BJ (cell line): ENCODE measurements at places on chromosomes 3 and 15. TPM values are rescaled to one million over a fixed set of nuclear protein-coding genes. Genes with fewer than 3 reads are reported as not detected.

- peak; percentile 90 for DNase-seq
Observed at GRCh38 chr3:4978204-4978965, 852 bp upstream of the BHLHE40 start.

- DNase-seq, result no peak
Observed at GRCh38 chr3:10145685-10146084, 4.1 kb downstream of the VHL start.

DNA sequence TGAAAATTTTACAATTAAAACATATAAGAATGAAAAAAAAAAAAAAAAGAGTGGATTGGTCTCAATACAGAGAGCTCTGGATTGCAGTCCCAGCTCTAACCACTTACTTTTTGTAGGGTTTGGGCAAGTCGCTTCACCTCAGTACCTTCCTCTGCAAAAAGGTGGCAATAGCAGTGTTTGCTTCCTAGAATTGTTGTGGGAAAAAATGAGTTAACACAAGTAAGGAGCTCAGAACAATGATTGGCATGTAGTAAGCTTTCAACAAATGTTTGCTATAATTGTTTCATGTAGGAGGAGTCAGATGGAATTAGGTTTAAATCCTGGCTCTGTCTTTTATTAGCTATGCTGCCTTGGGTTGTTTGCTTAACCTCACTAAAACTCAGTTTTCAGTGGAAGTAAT, 425.2 kb upstream of the TBL1XR1 start:
- DNase-seq, result no peak

DNA sequence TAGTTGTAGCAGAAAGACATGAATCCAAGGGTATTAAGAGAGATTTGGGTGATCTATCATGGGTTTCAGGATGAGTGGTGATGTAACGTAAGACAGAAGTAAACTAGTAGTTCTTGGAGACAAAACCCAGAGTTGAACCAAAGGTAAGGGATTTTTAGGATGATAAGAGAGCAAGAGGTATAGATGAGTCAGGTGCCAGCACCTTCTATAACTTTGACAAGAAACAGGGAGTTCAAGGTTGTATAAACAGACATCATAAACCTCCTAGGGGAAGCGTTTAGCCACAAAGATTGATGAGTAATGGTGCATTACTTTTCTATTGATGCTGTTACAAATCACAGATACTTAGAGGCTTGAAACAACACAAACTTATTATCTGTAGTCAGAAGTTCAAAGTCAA, 447.3 kb upstream of the ARHGEF26 start:
- DNase-seq, result no peak

The GMPS gene
- polyA plus RNA-seq, result 13.6 and 32.1 TPM in 2 replicates

DNA sequence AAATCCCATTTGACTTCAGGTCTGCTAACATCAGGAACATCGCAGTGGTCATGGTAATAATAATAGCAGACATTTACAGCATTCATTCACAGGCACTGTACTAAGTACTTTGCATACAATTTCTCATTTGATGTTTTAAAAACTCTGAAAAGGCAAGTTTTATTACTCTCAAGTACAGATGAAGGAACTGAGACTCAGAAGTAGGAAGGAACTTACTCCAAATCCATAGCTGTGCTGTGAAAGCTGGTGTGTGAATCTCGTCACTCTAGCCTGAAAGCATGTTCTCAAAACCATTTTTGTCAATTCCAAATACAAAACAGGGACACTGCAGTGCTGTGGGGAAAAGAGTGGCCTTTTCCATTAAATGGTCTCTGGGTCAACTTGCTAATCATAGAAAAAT, 179.9 kb downstream of the FAM43A start:
- DNase-seq, result no peak

DNA sequence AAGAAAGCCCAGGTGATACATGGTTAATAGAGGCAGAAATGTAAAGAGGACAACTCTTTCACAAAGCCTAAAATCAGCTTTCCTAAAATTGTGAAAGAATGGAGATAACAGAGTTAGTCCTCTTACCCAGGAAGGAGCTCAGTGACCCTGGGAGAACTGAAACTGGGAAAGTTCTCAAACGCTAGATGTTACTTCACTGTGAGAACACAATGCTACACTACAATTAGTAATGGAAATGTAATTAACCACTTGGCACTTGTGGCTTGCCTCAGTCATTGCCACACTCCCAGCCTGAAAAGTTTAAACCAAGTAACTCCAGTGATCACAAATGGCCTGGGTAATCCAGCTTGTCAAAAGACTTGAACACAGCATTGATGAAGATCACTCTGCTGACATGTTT, 102.7 kb upstream of the FGF7 start:
- no peak for DNase-seq

DNA sequence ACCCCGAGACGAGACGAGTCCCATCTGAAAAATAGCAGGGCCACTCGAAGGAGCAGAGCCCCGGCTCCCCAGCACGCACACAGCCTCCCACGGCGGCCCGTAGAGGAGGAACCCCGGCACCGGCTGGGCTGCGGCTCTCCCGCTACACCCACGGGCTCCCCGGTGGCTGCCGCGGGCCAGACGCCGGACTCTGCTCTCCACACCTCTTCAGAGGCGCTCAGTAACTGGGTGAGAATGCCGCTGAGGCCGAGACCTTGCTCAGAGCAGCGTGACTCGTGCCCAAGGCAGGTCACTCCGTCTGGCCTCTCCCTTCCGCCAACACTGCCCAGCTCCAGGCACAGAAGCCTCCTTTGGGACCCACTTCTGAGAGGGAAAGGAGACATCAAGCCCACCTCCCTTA, 34.4 kb downstream of the TNK2 start:
- DNase-seq, result no peak

DNA sequence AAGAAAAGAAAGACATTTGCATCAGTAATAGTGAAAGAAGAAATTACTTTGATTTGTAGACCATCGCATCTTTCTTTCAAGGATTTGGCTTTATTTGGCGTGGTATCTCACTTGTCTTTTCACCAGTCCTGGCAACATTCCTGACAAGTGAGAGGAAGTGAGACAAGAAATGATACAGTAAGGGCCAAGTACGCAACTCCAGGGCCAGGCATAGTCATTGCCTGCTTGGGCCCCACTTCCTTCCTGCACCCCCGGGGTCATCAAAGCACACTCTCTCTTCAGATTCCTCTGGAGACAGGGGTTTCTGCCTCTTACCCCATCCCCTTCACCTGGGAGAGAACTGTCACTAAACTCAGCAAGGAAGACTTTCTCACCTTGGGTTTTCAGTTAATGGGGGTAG, 55.1 kb downstream of the CD47 start:
- DNase-seq, result no peak

GRCh38 chr15:97126553-97127233, 796.2 kb downstream of the NR2F2 start:
- DNase-seq, result no peak

- no peak for DNase-seq
Observed at GRCh38 chr15:25171111-25171811, 216.5 kb downstream of the SNRPN start.

The AGBL1 gene
- not detected in 2 replicates for polyA plus RNA-seq

DNA sequence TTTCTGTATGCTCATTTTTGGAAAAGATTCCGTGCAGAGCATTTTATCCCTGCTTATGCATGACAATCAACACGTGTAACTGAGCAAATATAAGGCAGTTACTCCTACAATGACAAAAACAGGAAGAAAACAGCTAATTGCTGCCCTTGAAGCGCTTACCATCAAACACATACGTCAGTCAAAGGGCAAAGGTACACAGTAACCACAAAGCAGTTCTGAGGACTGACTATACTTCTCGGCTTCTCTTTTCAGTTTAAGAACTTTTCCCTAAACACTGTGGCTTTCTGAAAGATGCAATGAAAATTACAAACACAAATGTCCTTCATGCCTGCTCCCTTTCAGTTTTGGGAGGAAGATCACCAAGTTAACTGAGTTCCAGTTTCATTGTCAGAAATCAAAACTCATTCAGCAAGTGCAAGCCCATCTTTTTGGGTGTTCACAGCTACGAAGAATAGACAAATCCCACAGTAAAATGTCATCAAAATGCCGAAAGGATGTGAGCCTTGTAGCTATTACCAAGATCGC, 602.8 kb downstream of the FOXP1 start:
- DNase-seq, result no peak

- DNase-seq, result no peak
Observed at GRCh38 chr3:129317014-129317771, 38.5 kb downstream of the HMCES start.

- DNase-seq, result peak; percentile 39
Observed at GRCh38 chr3:51343918-51344687, 41.0 kb upstream of the MANF start.

DNA sequence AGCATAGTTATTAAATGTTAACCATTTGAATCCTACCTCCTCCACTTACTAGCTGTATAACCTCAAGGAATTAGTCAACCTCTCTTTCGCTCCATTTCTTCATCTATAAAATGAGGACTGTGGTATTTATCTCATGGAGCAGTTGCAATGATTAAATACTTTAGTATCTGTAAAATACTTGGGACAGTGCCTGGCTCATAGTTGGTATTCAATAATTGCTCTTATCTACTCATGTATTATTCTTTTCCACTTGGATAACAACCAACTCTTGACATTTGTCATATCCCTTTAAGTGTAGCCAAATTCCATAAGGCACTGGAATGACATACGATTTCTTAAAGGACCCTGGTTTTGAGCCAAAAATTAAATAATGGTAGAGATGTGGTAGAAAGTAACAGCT, 72.0 kb downstream of the FSIP1 start:
- DNase-seq, result no peak

DNA sequence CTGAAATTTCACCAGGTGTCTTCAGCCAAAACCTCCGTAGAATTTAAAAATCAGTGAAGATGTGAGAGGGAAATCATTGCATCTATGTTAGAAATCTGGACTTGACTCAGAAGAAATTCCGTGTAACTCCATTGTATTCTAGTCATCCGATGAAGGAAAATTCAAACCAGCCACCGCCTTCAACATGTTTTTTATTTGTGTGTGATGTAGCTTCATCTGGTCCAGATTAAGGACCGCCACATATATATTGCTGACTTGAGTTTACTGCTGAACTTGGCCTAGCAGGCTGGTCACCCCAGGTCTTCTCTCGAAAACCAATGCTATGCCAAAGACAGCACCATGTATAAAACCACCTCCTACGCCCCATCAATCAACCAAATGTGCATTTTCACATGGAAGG, 120.9 kb downstream of the FOXP1 start:
- DNase-seq, result no peak

DNA sequence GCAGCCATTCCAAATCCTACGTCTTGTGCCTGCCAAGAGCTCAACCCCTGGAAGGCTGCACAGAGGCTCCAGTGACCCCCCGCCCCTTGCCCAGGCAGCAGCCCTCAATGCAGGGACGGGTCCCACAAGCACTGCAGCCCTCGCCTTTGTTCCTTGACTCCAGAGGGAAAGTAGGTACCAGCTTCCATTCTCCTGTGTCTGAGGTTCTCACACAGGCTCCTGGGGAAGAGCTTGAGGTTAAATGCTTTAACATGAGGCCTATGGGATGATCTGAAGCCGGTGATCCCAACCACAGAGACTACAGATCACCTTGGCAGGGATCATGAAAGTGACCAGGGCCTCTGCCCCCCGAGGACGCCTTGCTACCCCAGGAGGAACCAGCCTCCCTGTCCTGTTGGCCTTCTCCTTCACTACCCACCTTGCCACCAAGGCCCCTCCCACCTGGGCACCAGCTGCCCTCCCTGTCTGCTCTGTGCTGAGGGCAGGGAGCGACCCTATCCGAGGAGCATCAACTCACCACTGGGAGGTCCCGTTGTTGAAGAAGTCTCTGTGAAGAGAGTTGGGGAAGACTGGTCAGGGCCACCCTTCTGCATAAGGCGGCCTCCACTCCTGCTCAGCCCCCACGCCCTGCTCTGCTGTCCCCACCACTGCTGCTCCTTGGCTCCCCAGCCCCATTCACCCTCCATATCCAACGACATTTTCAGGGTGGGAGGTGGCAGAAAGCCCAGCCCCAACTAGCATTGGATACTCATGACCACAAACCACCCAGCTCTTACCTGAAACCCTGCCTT, 95.3 kb downstream of the SEC22A start:
- DNase-seq, result no peak

The CCR9 gene
- polyA plus RNA-seq, result not detected in 2 replicates

DNA sequence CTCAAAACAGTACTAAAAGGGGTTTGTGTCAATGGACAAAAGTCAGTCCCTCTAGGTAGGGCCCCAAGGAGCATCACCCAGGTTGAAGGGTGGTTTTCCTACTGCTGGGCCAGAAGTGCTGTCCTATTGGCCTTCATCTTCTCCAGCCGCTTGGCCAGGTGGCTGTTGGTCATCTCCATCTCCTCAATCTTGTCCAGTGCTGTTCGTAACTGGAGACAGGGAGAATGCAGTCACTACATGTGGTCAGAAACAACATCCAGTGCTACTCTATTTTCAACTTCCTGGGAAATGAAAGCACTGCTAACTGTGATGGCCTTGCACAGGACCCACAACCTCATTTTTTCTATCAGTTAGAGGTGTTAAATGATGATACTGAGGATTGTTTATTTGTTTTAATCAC, 60.4 kb downstream of the MLH1 start:
- no peak for DNase-seq

DNA sequence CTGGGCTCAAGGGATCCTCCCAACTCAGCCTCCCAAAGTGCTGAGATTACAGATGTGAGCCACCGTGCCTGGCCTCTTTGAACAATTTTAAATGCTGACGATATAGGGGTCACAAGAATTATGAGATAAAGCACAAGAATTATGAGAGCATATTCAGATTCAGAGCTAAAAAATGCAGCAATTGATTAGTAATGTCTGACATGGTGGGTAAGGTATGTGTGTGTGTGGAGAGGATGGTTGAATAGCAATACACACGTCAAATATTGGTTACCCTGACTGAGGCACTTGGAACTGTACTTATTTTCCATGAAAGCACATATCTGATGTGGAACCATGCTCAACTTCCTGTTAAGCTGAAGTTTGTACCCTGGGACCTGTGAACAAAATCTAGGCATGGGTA, 115.6 kb downstream of the EOMES start:
- DNase-seq, result no peak
